ENCODE measurements at places on chromosomes 11 and 22. TPM values are rescaled to one million over a fixed set of nuclear protein-coding genes. Genes with fewer than 3 reads are reported as not detected.

GRCh38 chr11:83272627-83273026 lies 13.5 kb downstream of the CCDC90B start:
- DNase-seq: no peak

- no peak for DNase-seq
Measured at GRCh38 chr11:37963440-37963839, 1365.4 kb upstream of the RAG2 start.

- no peak for DNase-seq
Measured at GRCh38 chr11:30015725-30016412, 961 bp downstream of the KCNA4 start.

The KIF18A gene
- 15.0 TPM for total RNA-seq

DNA sequence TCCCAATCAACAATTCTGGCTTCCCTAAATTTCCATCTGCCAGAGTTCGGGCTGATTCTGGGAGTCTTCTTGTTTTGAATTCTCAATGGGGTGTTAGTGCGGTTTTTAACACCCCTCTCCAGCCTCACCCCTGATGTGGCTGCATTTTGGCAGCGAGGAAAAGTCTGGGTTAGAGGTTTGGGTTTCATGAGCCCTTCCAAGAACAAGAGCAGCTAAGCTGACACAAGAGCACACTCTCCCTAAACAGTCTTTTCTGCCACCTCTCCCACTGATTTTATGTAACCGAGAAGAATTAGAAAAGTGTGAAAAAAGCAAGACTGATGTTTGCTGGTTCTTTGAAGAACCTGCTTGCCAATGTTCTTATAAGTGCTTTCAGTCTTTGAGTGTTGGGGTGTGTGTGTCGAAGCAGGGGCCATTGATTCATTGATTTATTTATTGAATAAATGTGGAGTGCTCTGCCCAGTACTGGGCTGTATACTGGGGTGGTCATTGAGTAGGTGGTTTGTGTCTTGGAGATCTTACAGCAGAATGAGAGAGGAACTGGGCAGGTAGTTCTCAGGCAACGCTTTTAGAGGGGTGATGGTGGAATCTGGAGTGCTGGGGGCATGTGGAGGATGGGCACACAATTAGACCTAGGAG lies 101.5 kb downstream of the TRAF6 start:
- DNase-seq: no peak

DNA sequence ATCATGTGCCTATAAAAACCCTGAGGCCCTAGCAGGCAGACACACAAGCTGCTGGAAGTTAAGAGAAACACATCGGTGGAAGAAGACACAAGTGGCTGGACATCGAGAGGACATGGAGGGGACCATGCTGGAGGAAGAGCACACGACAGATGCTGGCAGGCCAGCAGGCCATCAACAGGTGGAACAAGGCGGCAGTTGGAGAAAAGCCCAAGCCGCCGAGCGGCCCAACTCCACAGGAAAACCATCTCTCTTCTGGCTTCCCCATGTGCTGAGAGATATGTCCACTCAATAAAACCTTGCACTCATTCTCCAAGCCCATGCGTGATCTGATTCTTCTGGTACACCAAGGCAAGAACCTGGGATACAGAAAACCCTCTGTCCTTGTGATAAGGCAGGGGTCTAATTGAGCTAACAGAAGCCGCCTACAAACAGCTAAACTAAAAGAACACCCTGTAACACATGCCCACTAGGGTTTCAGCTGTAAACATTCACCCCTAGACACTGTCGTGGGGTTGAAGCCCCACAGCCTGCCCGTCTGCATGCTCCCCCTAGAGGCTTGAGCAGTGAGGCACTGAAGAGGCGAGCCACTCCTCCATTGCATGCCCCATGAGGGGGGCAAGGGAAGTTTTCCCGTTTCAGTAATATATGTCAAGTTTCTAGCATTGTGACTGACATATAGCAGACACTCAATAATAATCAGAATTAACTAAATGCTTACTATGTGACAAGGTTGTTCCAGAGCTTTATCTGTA lies 39.0 kb upstream of the MMP20 start:
- DNase-seq: no peak

GRCh38 chr11:110497231-110497978 lies 67.7 kb downstream of the FDX1 start:
- DNase-seq: no peak

- DNase-seq: no peak
Measured at GRCh38 chr11:102476812-102477211, 24.2 kb upstream of the TMEM123 start.

- no peak for DNase-seq
Measured at GRCh38 chr22:43044290-43044712, 29.4 kb upstream of the PACSIN2 start.

GRCh38 chr11:9803685-9804418 lies 140.0 kb downstream of the SWAP70 start:
- no peak for DNase-seq

DNA sequence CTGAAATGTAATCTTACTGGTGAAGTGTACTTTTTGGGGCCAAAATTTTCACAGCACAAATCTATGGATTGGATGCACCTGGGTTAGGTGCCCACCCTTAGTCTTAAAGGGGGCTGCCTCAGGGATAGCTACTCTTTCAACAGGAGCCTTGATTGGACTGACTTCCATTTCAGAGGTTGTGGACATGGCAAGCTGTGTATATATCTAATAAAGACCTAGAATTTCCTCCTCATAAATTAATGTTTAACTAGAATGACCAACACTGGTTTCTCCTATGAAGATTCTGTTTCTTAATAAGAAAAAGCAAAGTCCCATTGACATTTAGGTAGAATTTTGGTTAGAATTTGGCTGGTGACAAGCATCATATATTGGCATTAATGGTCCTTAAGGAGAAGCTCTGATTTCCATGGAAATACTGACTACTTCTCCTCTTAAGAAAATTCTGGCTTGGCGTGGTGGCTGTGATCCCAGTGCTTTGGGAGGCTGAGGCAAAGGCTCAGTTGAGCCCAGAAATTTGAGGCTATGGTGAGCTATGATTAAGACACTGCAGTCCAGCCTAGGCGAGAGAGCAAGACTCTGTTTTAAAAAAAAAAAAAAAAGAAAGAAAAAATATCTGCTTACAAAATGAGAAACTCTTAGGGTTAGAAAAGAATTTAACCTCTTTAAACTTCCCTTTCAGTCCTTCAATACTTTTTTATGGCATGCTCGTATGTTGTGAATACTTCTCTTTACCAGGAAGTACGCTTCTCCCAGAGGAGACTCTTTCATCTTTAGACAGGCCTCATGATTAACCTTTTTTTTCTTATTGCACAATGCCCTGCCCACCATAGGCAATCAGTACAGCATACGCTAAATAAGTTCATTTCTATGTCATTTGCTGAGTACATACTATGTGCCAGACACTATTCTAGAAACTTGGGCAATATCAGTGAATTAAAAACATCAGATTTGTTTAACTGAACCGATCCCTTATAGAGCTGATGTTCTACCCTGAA lies 77.2 kb downstream of the PRR5L start:
- no peak for DNase-seq

The ARHGAP20 gene
- total RNA-seq: 34.5 TPM

GRCh38 chr11:46520971-46521745 lies 72.7 kb downstream of the AMBRA1 start:
- DNase-seq: no peak

DNA sequence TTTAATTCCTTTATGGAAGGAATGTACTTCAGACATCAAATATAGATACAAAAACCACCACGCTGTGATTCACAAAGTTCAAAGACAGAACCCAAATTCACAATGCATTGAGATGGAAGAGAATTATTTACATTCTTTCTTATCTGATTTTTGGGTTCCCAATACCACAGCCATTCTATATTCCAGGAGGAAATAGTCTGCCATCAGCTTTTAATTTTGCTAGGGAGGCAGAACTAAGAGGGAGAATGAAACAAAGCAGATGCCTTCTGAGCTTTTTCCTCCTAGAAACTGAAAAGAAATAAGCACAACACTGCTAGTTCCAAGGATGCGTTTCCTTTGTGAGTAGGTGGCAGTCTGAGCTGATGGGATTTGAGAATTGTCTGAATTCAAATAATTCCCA lies 283.0 kb upstream of the NARS2 start:
- no peak for DNase-seq

The WNT11 gene
- total RNA-seq: 11.0 TPM

GRCh38 chr11:123054301-123055065 lies 7.5 kb downstream of the HSPA8 start:
- DNase-seq: peak; percentile 84

The LRRC32 gene
- 3.6 TPM for total RNA-seq

DNA sequence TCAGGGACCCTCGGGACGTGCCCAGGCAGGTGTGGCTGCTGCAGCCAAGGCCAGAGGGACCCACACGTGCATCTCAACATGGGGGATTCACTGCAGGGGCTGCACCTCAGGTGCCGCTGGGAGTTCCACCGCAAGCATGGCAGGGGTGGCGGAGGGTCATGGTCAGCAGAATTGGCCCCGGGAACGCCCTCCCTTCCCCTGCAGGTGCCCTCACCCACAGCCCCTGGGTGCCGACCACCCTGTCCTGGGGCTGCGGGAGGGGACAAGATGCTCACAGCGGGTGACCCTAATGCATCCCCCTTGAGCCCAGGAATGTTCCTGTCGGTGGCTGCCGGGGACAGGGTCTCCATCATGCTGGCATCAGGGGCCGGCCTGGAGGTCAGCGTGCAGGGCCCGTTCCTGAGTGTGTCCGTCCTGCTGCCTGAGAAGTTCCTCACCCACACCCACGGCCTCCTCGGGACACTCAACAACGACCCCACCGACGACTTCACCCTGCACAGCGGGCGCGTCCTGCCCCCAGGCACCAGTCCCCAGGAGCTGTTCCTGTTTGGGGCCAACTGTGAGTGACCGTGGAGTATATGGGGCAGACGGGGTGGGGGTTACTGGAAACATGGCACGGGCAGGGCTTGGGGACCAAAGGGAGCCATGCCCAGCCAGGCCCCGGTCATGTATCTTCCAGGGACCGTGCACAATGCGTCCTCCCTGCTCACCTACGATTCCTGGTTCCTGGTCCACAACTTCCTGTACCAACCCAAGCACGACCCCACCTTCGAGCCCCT lies 5.8 kb downstream of the SUSD2 start:
- DNase-seq: no peak

- DNase-seq: no peak
Measured at GRCh38 chr11:27227736-27228135, 135.3 kb downstream of the CCDC34 start.

- DNase-seq: no peak
Measured at GRCh38 chr11:72823105-72823804, 9.0 kb downstream of the ATG16L2 start.

- DNase-seq: no peak
Measured at GRCh38 chr11:111302298-111302697, 4.0 kb downstream of the POU2AF3 start.

- no peak for DNase-seq
Measured at GRCh38 chr11:100602716-100603115, 84.4 kb upstream of the ARHGAP42 start.

GRCh38 chr11:127191689-127192088 lies 191.1 kb upstream of the KIRREL3 start:
- DNase-seq: no peak

GRCh38 chr22:29917052-29917902 lies 34.3 kb downstream of the MTMR3 start:
- peak; percentile 47 for DNase-seq

- no peak for DNase-seq
Measured at GRCh38 chr22:49633010-49633324, 194.7 kb downstream of the BRD1 start.

- peak; percentile 19 for DNase-seq
Measured at GRCh38 chr22:19799322-19800190, 39.0 kb downstream of the TBX1 start.

The APIP gene
- 15.2 TPM for total RNA-seq

The OR56A1 gene
- total RNA-seq: 0.27 TPM

DNA sequence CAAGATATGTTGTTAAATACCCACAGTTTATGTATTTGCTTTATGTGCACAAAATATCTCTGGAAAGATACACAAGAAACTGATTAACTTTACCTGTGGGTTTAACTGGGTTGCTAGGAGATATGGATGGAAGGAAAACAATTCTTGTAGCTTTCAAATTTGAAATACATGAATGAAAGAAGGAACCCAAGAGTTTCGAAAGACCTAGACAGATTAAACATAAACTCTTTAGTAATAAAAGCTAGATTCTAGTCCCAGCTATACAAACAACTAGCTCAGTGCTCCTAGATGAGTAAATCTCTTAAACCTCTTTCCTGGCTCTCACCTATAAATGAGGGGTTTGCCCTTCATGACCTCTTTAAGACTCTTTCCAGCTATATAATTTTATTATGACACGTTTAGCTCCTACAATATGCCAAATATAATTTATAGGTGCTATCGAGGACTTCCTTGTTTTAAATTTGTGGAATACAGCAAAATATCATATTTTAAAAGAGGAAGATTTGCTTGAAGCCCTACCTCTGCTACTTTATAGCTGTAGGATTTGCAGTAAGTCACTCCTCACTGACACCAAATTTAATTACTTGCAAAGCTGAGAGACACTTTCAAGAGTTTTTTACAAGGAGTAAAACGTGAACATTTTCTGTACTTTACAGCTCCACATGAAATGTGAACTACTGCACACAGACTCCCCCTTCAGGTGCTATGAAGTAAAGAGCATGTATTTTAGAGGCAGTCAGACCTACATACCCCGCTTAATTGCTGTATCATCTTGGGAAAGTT lies 50.7 kb downstream of the RRAS2 start:
- peak; percentile 17 for DNase-seq

DNA sequence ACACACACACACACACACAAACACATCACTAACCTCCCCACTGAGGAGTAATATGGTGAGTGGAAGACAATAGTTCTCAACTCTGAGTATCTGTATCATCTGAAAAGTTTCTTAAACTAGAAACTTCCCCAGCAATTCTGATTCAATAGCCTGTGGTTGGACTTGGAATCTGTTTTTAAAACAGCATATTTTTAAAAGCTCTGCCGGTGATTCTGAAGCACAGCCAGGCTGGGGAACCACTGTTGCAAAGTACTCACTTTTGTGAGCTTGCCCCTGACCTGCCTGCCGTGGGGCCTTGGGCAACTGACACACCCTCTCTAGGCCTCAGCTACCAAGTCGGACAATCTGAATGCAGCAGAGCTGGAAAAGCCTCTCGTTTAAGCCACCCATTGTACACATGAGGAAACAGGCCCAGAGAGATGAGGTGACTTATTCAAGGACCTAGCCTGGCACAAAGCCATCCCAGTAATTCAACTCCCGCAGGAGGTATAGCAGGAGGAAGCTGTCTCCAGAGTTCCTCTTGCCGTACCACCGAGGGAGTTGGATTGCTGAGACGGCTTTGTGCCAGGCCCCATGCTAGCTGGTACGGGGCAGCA lies 8.9 kb downstream of the SLC15A3 start:
- no peak for DNase-seq
